OCI-LY7 (cell line): ENCODE measurements at places on chromosomes 6 and 20.

- DNase-seq, result peak; percentile 62
Observed at GRCh38 chr6:130322673-130323268, 43.0 kb upstream of the TMEM200A start.

GRCh38 chr6:23456396-23456795 lies 669.6 kb upstream of the NRSN1 start:
- DNase-seq, result no peak

DNA sequence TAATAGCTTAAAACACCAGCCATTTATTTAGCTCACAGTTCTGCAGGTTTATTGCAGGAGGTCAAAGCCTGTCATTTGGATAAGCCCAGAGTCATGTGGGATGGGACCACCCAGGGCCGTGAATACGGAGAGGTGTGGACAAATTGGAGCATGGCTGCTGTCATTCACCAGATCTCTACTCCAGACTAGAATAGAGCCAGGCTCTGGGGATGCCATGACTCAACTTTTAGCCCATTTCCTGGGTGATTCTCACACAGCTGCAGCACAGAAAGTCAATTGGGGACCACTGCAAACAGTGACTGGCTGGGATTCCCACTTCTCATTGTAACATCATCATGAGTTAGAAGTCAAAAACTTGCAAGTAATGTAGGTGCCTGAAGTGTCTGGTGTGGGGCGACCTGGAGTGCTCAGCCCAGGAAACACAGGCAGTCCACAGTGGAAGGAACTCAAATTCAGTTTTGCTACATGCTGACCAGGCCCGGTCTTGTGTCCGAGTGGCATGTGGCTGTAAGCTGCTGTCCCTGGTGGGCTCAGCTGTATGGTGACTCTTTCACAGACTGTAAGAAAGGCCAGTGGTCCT lies 174.3 kb downstream of the SCP2D1 start:
- no peak for DNase-seq

DNA sequence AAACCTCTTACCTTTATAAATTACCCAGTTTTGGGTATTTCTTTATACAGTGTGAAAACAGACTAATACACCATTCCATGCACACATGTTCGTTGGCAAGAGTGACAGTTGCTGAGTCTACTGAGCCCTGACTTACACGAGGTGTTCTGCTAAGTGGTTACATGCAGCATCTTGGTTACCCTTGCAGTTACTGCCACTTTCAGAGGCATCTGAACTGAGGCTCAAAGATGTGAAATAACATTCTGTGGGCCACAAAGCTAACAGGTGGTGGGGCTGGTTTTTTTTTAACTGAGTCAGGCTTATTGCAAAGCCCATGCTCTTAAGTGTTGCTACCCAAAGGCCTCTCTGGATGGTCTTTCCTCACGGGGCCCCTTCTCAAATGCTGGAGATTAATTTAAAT lies 54.4 kb upstream of the GTSF1L start:
- peak; percentile 2 for DNase-seq

DNA sequence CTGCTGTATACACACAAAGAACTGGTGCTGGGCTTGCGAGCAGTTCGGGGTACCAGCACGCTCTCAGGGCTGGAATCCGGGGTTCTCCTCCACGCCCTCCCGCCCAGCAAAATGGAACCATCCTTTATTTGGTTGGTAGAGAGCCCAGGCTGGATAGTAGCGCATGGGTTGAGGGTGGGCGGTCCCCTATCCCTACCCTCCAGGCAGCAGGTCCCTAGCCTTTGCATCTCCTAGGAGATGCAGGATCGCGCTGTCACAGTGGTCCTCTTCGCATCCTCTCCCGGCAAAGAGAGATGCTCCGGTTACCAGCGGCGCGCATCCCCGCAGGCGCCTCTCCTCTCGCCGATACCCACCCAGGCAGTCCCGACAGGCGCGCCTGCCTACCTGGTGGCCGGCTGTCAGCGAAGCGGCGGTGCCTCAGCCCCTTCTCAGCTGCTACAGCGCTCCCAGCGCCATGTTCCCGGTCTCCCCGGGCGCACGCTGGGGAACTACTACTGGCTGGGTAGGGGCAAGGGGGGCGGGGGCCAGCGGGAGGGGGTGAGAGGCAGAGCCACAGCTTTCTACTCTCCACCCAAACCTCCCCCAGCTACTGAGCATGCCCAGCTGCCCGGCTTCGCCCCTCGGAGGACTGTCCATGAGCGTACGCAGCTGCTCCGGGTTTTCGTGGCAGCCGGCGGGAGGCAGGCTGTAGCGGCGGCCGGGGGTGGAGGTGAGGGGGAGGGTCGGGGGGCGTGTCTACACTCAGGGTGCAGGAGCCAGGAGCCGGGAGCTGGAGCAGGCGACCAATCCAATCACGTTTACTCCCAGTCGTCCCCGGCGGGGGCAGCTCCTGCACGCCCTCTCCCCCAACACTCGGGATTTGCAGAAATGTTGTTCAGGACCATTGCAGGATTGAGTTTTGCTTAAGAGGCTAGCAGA lies at the start of gene PAK5:
Gene PAK5 (minus strand): TSS at position 699 of the 918 bp plus-strand sequence. CDS start 194,748 bp downstream, outside the sequence.
- no peak for DNase-seq

GRCh38 chr6:54717849-54718455 lies 128.6 kb upstream of the FAM83B start:
- peak; percentile 61 for DNase-seq

- peak; percentile 15 for DNase-seq
Observed at GRCh38 chr6:54992789-54993188, 146.2 kb downstream of the FAM83B start.
